ENCODE measurements at places on chromosomes 3 and 15.
A peak's percentile ranks its signal among the peaks of the same experiment; 100 is the strongest.

GRCh38 chr15:70974004-70974832 is 81.6 kb downstream of the LRRC49 start:
- no peak for DNase-seq

- peak; percentile 83 for DNase-seq
Observed at GRCh38 chr3:112132975-112133448, at the start of gene GCSAM. Gene GCSAM, minus strand, starts transcription at chr3:112133248. Its CDS starts 128 bp downstream, at chr3:112133120.

DNA sequence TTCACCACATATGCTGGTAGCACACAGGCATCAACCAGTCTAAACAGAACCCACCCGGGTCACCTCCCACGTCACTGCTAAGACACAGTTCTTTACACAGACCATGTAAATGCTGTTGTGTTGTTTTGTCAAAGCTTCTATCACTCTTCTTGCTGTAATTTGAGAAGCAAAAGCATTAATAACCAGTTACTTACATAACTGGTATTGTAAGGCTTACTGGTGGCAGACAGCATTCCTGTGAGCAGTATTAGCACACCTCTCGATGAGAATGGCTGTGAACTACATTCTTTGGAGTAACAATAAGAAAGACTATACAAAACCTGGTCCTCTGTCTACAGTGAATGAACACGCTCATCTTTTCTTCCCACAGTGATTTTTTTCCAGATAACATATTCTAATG is 479.2 kb downstream of the LPP start:
- no peak for DNase-seq

DNA sequence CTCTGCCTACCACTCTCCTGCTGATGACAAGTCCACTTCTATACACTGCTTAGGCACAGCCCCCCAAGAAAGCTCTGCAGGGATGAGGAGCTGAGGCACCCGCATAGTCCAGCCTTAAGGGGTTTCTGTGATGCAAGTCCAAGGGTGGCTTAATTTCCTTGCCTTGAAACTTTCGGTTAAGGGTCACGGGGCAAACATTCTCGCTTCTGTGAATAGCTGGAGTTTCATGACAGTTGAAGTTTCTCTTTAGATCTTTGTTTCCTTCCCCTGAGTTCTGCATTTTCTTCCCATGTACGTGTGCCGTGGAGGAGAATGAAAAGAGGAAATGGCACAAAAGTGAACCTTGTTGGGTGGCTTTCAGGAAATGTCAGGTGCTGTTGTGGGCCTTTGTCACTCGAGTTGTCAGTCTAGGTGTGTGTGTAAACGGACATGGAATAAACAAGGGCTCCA is 7.0 kb downstream of the GPR160 start:
- DNase-seq = no peak

- no peak for DNase-seq
Observed at GRCh38 chr3:111692593-111693552, 97.7 kb upstream of the ZBED2 start.

All from T-cell (primary cell).